Activated CD4-positive, alpha-beta T cell treated with anti-CD3 and anti-CD28 coated beads, Interleukin-2, amount 50 U/mL, for 48 hours (primary cell): ENCODE measurements at places on chromosomes 1 and 21.

DNA sequence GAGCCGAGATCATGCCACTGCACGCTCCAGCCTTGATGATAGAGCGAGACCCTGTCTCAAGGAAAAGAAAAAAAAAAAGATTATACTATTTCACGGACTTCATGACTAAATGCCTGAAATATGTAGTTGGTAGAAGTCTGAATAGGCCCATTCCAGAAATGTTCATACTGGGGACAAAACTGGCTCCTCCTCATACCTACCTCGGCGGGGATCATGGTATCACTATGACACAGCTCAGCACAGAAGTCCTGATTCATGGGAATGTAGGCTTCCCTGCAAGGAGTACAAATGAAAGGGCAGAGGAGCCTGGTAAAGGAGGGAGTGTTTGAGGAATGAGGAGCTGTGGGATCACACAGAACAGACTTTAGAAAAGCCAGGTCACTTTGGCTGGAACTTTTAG lies 5.0 kb downstream of the SPATA46 start:
- DNase-seq: no peak

DNA sequence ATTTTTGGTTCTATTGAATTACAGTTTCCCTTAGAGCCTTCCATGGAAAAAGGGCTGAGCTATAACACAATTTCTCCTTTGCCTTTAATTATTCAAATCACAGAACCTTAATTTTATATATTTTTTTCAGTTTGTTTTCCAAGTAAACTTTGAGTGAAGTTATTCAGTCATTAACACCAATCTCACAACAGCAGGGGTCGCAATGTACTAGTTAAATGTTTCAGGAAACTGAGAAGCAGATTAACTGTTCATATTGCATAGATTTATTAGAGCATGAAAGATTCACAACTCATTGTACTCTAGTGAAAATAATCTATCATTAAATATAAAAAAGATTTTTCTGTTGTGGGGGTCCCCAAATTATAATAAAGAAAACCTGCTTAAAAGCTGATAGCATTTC lies 64.1 kb downstream of the KIFAP3 start:
- no peak for DNase-seq

GRCh38 chr1:100719490-100719889 lies at the start of gene VCAM1:
TSS of gene VCAM1 (plus strand) at chr1:100719742. CDS start at chr1:100719861, 119 bp downstream.
- DNase-seq: no peak

DNA sequence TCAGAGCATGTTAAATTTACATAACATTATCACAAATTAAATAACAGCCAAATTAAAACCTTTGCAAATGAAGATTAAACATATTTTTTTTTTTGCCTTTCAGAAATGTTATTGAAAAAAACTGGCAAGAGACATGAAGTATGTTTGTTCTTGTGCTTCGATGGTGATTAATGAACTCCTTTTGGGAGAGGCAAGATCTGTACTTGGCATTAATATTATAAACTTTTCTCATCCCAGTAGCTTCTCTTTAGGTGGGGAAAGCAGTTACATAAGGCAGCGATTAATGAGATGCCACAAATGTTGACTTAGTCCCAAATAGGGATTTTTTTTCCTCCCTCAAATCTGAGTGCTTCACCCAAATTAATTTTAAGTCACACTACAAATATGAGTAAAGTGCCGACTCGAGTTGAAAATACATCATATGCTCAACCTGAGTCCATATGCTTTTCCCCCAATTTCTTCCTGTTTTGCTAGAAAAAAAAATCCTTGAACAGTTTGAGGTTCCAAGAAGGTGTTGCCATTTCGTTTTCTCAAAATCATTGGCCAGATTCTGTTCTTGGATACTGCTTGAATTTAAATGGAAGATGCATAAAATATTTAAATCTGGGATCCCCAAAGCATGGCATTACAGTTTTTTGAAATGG lies 294.5 kb downstream of the VAV3 start:
- no peak for DNase-seq

DNA sequence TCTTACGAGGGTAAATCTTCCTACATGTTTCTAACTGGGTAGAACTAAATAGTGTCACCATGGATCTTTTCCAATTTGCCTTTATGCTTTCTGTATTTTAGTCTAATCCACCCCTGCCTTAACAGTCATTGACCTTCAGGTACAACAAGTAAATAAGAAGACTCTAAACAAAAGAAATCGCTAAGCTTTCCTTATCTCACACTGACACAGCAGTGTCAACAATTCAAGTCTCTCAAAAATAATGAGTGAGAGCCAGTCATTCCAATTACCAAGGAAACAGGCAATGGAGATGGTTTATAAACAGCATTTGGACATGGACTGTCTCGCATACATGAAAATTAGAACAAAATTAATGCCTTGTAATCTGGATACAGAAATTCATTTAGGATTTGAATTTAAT lies 365.8 kb downstream of the VAV3 start:
- DNase-seq: no peak

DNA sequence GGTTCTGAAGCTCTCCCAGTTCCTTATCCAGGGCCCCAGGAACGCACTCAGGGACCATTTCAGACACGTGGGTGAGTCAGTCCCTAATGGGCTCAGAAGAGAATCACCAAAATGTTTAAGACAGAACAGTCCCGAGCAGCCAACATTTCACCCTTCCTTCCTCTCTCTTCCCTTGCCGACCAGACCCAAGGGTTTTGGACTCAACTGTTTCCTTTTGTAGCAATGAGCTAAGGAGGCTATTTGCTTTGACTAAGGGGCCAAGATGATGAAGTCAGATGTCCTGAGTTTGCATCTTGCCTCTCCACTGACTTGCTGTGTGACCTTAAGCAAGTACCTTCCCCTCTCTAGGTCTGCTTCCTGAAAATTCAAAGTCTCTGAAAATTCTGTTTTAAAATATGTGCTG lies 472.3 kb upstream of the VAMP3 start:
- no peak for DNase-seq

- DNase-seq: no peak
Measured at GRCh38 chr1:155166471-155167165, 6.5 kb downstream of the KRTCAP2 start.

- DNase-seq: peak; percentile 48
Measured at GRCh38 chr21:14523234-14523633, 22.9 kb downstream of the SAMSN1 start.

DNA sequence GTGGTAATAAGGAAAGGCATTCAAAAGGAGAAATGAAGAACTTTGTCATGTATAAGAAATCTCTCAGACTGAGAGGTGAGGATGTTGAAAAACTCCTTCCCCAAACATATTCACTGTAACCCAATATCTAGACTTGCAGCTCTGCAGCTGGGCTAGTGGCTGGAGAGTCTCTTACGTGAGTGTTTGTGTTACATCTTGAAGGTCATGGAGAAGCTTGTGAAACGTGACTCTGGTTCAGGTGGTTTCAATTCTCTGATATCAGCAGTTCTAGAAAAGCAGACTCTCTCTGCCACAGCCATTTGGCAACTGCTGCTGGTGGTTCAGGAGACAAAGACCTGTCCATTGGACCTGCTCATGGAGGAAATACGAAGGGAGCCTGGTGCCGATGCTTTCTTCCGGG lies 55.0 kb upstream of the EPHA8 start:
- no peak for DNase-seq

- no peak for DNase-seq
Measured at GRCh38 chr1:14599800-14600199, 1.3 kb downstream of the KAZN start.

DNA sequence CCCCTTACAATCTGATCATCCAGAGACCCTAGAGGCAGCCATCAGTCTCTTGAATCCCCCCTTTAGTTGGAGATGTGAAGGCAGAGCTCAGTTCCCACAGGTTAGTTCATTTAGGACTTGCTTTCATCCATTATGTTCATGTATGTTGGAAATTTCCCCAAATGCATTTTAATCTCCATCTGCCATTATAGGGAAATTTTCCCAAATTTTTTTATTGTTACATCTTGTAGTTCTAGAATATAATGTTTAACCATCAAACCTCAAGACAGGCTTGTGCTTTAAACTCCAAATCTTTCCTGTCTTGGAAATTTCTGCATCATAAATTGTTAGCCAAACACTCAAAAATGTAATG lies 68.4 kb downstream of the RRAGC start:
- no peak for DNase-seq

GRCh38 chr1:53765657-53766056 lies 26.7 kb upstream of the GLIS1 start:
- no peak for DNase-seq

- no peak for DNase-seq
Measured at GRCh38 chr1:204219971-204220616, 6.3 kb upstream of the GOLT1A start.

DNA sequence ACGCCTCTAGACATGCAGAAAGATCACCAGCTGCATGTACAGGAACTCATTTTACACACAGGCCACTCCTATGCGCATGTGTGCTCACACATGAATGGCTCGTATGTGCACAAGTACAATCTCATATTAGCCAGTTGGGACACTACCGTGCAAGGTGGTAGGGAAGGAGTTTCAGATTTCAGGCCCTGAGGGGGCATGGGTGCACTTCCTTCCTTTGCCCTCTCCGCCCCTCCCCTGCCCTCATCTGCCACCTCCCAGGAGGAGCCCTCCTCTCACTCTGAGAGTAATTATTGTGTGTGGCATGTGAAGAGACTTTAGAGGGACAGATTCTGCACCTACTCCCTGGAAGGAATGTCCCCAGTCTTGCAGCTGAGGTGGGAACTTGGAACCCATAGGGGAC lies 14.8 kb downstream of the EDN2 start:
- DNase-seq: no peak

DNA sequence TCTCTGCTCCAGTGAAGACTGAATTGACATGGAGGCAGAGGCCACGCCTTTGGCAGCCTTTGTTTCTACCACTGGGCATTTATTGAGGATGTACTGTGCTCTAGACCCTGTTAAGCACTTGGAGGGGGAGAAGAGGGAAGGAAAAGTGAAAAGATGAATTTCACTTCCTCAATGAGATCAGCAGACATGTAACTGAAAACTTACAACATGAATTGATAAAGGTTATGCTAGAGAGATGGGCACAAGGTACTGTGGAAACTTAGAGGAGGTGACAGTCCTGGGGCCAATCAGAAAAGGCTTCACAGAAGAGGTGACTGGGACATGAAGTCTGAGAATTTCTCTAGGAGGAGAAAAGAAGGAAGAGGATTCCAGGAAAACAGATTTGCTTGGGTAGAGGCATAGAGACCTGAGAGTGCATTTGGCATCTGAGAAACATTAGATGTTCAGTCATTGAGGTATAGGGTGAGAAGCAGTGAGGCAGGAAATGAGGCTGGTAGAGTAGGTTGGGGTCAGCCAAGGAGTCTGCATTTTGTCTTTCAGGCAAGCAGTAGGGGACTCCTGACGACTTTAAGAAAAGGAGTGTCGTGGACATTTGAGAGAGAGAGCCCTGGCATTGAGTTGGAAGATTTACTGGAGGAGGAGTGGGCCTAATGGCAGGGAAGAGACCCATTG lies 113.0 kb downstream of the SYT2 start:
- DNase-seq: no peak
